HepG2 (cell line): ENCODE measurements at places on chromosomes 5 and 9. TPM values are rescaled to one million over a fixed set of nuclear protein-coding genes. Genes with fewer than 3 reads are reported as not detected.

DNA sequence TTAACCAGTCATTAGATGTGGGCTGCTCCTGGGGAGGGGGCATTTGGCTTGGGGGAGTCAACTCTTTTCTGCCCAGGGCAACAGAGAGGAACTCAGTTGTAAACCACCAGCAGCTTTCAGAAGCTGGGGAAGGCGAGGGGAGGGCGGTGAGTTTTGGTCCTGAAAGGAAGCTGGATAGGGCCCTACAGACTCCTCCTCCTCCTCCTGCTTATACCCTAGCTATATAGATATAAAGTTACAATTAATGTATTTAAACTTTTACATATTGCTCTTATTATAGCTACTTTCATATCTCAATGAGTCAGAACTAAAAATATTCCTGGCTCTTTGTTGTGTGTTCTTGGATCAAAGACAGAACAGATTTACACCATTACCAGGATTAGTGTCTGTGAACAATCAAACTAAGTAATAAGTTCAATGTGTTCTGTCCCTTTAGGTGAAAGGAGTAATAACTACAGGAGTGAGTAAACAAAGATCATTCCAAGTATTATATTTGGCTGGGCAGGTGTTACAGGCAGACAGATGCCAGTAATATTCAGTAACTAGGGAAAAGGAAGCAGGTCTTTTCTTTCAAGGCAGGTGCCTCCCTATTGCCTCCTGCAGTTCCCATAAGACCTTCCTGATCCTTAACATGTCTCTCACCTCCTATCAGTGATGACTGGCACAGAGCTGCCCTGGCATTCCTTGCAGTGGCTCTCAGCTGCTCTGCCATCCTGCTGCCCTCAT, 20.5 kb upstream of the VPS13A start:
- no peak overlapping the region for H3K27ac ChIP-seq
- no peak overlapping the region for H3K4me3 ChIP-seq
- H3K4me1 ChIP-seq, result no peaks in the 10 kb centered on the region
- no peaks in the 10 kb centered on the region for H3K36me3 ChIP-seq
- DNase-seq, result no peak

DNA sequence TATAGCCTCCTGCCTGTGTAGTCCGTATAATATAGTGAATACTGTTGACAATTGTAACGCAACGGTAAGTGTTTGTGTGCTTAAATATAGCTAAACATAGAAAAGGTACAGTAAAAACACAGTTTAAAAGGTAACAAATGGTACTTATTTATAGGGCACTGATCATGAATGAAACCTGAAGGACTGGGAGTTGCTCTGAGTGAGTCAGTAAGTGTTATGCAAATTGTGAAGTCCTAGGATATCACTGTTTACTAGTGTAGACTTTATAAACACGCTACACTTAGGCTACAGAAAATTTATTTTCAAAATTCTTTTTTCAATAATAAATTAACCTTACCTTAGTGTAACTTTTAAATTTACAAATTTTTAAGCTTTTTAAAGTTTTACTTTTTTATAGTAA, 1090.1 kb downstream of the CDH9 start:
- H3K4me1 ChIP-seq, result no peaks in the 10 kb centered on the region
- no peak overlapping the region for H3K4me3 ChIP-seq
- no peak for DNase-seq

- no peak overlapping the region for H3K4me3 ChIP-seq
- peaks cover 5% of the 10 kb centered on the region; the same call in 1 of the 3 replicates for H3K27me3 ChIP-seq
- no peaks in the 10 kb centered on the region for H3K36me3 ChIP-seq
- H3K4me1 ChIP-seq, result no peaks in the 10 kb centered on the region
- no peak overlapping the region for H3K27ac ChIP-seq
Measured at GRCh38 chr5:115952588-115952987, 9.7 kb upstream of the LVRN start.

The SH3RF2 gene
- total RNA-seq, result 3.1 and 3.7 TPM in 2 replicates

GRCh38 chr9:93194641-93195040, 10.7 kb downstream of the WNK2 start:
- H3K4me1 ChIP-seq, result peaks cover 59% of the 10 kb centered on the region
- H3K27me3 ChIP-seq, result no peaks in the 10 kb centered on the region
- no peak overlapping the region for H3K4me3 ChIP-seq

- no peak for DNase-seq
- H3K27ac ChIP-seq, result no peak overlapping the region
- no peaks in the 10 kb centered on the region for H3K27me3 ChIP-seq
- H3K4me1 ChIP-seq, result no peaks in the 10 kb centered on the region
- H3K36me3 ChIP-seq, result peaks cover 76% of the 10 kb centered on the region
Measured at GRCh38 chr9:124342776-124343485, 72.3 kb downstream of the PSMB7 start.

The OR1J2 gene
- total RNA-seq, result not detected in 2 replicates

The TRIM32 gene
- 7.7 and 11.6 TPM in 2 replicates for total RNA-seq
